Cardiac muscle cell (in vitro differentiated cells and primary cell): ENCODE measurements at places on chromosomes 2 and 18.
A peak's percentile ranks its signal among the peaks of the same experiment; 100 is the strongest.

GRCh38 chr2:181103659-181104058 is 123.3 kb downstream of the UBE2E3 start:
- no peak for DNase-seq

GRCh38 chr18:65215865-65216466 is 534.8 kb upstream of the CDH7 start:
- DNase-seq: no peak

DNA sequence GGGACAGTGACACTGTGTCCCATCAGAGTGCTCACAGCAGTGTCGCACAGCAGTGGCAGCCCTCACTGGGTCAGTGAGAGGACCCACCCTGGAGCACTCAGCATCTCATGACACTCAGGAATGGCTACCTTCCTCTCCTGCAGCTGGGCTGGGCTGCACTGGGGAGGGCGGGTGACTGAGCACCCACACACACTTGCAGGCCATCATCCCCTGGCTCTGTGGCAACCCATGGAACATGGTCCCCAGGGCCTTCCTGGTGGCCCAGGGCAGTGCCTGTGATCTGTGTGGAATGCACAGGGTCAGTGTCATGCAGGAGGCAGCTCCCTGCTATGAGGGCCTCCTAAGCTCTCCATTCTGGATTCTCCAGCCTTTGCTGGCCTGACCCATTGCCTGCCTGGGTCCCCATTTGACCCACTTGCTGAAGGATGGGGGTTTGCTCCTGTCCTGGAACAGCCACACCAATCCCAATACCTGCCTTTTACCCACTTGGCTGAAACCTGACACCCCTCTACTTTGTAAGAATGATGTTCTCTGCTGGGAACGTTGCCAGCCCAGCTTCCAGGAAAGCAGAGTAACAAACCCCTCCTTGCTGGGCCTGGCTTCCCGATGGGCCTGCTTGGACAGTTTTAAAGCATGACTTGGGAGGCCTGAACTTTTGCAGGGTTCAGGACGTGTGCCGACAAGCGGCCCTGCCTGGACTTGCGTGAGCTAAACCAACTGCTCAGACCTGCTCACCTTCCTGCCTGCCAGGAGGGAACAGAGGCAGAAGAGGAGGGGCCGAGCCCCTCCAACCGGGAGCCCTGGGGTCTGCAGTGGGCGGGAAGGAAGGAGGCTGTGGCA is 13.7 kb downstream of the HS6ST1 start:
- DNase-seq: peak; percentile 85

DNA sequence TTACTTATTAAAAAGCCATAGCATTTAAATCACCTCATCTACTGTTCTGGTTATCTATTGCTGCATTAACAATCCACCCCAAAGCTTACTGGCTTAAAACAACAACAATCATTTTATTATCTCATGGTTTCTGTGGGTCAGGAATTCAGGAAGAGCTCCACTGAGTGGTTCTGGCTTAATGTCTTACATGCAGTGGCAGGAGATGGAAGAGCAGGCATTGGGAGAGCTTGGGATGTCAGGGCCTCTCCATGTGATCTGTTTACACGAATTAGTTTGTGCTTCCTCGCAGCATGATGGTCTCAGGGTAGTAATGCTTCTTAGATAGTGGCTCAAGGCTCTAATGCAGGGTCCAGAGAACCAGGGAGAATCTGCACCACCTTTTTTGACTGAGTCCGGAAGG is 14.4 kb upstream of the REL start:
- no peak for DNase-seq

DNA sequence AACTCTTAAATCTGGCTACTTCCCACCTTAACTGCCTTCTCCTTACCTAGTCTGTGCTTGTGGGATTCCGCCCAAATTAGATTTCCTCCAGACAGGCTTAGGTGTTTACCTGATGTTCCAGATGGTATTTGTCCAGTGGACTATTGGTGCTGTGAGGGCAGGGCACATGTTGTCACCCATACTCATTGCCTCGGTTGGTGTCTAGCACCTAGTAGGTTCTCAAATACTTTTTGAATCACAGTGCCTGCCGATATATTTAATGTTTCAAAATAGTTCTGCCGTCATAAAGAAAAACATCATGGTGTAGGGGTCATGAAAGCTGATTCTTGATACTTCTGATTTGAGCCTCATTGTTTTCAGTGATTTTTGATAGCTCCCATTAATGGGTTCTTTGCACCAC is 1.1 kb downstream of the SEPTIN2 start:
- DNase-seq: no peak

- DNase-seq: peak; percentile 95
Measured at GRCh38 chr2:202033317-202034248, at the start of gene FZD7. Gene FZD7 (plus strand): TSS chr2:202033855. CDS start chr2:202034648, 793 bp downstream.

- DNase-seq: no peak
Measured at GRCh38 chr2:10279946-10280463, 22.7 kb upstream of the HPCAL1 start.

DNA sequence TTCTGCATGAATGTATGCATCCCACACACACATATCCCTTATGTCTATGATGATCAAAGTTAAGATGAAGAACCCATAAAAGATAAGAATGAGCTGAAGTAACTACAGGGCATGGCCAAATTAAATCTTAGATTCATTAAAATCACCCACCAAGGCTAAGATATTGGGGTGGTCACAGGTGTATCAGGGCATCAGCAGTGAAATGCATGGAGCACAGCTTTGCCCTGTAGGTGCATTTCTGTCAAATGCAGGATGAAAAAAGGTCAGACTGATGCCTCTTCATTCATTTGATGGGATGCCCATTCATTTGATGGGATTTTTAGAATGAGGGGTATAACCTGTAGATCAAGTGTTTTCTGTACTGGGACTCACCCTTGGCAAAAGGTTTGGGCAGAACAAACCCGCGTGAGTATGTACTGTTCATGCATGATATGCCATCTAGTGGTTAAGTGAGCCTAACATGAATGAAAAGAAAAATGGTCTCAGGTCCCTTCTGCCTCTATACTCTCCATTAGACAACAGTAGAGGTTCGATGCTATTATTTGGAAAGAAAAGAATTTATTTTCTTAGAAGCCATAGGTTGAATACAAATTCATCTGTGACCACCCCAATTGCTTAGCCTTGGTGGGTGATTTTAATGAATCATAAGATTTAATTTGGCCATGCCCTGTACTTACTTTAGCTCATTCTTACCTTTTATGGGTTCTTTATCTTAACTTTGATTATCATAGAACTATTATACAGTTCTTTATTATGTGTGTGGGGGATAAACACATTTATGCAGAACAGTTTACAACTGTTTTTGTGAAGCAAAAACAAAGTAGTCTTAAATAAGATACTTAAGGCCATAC is 43.2 kb upstream of the NOSTRIN start:
- peak; percentile 76 for DNase-seq

DNA sequence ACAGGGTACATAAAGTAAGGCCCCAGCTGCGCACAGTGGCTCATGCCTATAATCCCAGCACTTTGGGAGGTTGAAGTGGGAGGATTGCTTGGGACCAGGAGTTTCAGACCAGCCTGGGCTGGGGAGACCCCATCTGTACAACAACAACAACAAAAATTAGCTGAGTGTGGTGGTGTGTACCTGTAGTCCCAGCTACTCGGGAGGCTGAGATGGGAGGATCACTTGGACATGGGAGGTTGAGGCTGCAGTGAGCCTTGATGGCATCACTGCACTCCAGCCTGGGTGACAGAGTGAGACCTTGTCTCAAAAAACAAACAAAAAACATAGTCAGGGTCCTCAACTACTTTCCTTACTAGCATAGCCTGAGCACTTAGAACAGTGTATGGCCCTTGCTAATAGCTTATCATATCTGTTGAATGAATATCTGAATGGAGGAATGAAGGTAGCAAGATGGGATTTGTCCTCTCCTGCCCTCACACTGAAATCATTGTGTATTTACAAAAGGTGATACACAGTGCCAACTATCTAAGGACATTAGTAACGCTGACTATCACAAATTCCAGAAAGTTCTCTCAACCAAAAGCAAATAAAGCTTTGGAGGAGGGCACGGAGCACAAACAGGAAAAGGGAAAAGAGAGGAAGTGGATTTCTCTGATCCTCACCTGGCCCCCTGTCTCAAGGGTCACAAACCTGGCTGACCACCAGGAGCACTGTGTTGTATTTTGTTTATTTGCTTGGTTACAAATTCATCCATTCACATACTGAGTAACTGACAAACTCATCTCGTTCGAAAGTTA is 38.1 kb downstream of the L3MBTL4 start:
- DNase-seq: no peak

DNA sequence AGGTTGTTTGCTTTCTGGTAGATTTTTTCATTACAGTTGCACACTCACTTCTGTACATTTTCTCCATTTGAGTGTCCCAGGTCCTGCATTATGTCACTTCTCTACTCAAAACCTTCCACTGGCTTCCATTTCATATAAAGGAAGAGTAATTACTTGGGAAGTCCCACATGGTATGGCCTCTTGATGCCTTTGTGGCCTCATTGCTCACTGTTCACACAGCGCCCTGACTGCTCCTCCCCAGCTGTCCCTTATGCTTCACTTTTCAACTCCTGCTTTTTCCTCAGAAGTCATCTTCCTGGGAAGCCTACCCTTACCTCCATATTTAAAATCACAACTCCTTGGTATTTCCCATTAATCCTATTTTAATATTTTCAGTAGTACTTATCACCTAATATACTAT is 24.7 kb downstream of the GULP1 start:
- DNase-seq: no peak

GRCh38 chr2:137957033-137957432 is 7.2 kb upstream of the HNMT start:
- no peak for DNase-seq

DNA sequence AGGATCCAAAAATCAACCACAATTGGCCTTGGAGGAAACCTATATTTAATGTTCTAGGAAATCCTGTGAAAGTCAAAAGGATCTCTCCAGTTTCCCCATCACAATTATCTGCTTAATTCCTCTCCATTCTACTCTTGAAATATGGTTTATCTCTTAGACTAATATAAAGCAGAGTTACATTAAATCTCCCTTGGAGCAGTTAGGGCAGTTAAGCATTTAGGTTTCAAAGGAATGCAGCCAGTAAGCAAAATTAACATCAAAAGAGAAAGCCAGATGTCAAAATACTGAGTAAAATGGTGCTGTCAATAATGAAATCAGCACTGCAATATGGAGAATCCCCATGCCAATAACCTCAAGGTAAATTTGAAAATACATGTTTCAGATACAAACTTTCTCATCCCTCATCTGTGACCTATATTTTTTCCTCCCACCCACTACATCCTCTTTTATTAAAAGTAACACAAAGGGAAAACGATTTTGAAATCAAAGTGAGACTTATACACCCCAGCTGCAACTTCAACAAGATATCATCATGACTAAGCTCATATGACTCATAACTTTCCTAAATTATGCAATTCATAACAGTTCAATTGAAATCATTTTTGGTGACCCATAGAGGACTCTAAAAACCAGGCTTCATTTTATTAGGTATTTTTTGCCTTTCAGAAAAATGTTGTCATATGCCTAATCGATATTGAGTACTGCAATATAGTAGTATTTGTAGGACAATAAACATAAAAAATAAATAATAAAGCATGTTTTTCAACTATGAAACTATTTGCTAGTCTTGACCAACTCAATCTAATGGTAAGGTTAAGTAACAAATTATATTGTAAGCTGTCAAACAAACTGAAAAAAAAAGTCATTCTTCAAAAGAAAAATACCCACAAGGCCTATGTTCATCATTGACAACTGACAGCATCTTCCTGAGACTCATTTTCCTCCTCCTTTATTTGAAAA is 3.1 kb downstream of the ADAM17 start:
- DNase-seq: peak; percentile 89

DNA sequence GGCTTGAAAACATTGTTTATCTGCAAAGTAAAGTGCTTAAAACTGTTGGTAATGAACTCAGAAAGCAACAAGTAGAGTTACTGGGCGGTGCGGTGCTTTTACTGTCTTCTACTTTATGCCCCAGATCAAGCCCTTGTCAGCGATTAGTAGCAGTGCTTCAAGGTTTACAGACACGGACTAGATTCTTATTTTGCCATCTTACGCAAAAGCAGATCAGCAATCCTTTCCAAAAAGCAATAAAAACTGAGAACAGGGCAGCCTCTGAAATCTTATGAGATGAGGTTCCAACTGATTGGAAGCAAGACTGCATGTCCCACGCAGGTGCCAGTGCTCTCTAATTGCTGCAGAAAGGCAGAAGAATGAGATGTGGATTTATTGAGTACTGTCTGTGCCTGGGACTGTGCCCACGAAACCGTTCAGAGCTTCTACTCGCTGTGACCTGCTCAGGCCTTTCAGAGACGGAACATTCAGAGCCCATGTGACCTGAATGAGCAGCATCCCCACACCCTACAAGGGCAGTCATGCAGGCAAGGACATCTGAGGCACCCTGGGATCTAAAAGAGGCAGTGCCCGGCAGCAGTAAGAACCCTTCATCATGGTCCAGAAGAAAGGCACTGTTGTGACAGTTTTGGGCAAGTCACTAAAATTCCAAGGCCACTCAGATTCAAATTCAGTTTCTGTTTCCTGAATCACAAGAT is 15.7 kb downstream of the COL4A3 start:
- no peak for DNase-seq

DNA sequence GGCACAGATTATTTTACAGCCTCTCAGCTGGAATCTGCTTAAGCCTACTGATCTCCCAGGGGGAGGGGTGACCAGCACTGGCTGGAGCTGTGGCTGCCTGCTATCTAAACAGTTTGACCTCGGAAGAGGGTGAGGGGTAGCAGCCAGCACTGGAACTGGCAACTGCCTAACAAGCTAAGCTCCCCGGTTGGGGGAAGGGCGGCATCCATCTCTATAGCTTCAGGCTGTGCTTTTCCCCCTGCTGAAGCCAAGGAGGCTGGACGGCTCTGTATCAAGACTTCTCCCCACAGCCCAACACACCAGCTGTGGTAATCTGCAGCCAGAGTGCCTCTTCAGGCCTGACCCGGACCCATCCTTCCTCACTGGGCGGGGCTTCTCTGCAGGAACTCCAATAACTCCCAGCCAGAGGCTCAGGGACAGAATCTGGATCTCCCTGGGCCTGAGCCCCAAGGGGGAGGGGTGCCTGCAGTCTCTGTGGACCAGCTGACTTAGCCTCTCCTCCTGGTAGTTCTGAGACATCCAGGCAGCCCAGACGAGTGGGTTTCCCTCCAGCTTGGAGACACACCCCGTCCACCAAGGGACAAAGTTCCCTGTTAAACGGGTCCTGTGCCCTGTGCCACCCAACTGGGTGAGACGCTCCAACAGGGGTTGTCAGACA is 560.2 kb downstream of the LRP1B start:
- peak; percentile 18 for DNase-seq

GRCh38 chr2:159609811-159610549 is 6.4 kb downstream of the BAZ2B start:
- no peak for DNase-seq

DNA sequence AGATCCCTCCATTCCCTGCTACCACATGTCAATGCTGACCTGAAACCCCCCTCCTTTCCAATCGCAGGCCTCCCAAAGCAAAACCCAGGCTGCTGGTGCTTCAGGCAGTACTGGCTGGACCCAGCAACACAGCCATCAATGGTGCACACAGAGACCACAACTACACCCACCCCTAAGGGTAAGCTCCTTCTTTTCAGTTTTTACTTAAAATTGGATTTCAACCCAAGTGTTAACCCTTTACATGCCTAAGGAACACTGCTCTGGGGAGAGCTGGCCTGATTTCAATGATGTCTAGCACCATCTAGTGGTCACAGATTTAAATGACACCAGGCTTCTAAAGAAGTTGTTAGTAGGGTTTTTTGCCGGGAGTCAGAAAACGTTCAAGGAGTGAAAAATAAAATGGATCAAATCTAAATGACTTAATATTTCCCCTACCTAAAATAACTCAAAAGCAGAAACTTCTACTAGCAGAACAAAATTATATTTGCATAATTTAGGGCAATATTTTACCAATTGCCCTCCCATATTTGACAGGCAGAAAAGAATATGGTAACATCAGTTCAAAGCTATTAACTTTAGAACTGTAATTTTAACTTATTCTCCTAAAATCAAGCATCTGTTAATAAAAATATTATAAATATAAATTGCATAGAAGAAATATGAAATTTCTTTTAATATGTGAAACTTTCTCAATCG is 24.6 kb downstream of the FECH start:
- peak; percentile 64 for DNase-seq
